HTR-8/SVneo (cell line): ENCODE measurements at places on chromosomes 1 and 21.
A peak's percentile ranks its signal among the peaks of the same experiment; 100 is the strongest.

DNA sequence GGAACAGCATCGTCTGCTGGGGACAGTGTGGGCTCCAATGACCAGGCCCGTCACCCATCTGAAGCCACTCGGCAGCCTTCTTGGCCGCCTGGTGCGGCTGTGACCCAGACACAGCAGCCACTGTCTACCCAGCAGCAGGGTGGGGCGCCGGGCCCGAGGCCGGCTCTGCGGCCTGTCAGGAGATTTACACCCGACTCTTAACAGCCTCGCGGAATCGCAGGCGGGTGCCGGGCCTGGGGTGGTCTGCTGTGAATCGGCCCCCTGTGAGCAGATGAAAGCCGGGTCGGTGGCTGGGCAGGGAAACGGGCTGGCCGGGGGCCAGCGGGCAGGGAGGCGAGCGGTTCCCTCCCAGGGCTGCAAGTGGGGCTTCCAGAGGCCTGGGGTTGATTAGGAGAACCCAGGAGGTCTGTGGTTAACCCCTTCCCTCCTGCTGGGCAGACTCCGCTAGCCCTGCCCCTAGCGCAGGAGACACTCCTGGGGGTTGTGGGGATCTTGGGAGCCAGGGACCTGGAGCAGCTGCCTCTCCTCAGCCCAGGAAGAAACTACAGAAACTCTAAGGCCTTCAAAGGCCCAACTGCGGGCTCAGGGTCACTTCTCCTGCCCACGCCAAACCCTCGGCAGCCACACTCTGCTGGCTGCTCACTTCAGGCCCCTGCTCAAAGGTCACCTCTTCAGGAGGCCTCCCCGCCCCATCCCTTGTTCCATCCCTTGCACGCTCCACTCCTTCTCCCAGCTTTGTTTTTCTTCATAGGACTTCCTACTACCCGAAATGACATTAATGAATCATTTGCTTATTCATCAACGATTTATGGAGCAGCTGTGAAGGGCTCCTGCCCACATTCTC lies 15.6 kb downstream of the RUNX3 start:
- no peak for DNase-seq

DNA sequence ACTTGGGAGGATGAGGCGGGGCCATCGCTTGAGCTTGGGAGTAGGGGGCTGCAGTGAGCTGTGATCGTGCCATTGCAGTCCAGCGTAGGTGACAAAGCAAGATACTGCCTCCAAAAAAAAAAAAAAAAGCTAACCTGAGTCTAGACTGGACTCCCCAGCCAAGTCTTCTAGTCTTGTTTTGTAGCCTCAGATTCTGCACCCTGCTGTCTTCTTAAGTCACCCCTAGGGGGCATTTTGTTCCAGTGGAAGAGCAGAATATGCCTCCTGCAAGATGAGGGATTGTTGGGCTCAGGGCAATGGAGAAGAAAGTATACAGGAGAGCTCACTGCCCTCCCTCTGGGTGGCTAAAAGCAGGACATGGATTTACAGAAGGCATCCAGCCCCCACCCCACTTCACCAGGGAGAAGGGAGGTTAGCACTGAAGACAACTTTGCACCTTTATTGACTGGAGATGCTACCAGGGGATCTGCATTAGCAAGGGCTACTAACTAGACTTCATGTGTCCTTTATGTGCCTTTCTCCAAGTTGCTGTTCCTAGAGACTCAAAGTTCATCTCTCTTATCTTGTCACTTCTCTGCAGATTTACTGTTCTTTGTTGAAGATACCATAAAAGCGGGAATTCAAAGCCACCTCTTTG lies 15.3 kb upstream of the RNF187 start:
- peak; percentile 34 for DNase-seq

DNA sequence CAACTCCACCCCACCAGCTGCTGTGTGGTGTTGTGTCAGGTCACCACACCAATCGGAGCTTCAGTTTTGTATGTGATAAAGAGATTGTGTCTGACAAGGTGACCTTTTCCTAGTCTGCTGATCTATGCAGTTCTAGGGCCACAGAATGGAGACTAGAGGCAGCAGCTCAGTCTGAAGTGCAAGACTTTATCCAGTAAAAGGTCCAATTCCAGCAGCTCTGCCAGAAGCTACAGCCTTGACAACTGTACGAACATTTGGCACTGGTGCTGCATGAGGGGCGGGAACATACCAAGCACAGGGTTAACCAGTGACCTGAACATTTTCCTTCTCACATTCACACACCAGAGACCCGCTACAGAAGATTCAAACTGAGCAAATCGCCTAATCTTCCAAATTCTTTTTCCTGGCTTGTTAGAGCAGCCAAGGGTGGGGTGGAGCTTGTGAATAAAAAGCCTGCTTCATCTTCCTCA lies 9.3 kb downstream of the FMO1 start:
- no peak for DNase-seq

DNA sequence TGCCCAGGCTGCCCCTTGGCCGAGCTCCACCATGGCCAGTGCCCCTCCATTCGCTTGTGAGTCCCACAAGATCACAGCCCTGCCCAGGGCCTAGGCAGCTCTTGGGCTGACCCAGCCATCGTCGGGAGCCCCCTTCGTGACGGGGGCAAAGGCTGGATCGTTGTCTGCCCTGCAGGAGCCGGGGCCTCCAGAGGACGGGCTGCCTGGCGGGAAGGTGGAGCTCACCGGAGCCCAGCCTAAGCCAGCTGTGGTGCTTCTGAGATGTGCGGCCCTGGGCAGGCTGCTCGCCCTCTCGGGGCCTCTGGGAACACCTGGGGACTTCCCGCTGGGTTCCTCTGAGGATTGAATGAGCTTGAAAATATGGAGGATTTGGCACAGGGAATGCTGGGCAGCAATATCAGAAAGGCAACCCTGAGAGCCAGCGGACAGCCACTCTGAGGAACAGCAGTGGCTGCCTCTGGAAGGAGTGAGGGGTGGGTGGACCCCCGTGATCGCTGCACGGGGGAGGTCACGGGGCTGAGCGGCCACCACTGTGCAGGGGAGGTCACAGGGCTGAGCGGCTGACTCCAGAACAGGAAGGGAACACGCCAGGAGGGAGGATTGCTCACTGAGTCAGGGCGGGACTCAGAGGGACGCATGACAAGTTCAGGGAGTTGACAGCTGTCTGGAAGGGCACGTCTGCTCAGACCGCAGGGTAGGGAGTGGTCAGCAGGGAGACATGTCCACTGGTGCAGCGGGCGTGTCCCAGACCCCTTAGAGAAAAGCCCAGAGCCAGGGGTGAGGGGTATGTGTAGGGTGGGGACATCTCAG lies 19.3 kb downstream of the TP73 start:
- DNase-seq: no peak

- peak; percentile 88 for DNase-seq
Measured at GRCh38 chr1:45339789-45340558, at the start of the genes MUTYH and TOE1. MUTYH (minus strand) TSS chr1:45340440; CDS start chr1:45334505, 5,935 bp downstream. TOE1 (plus strand) TSS chr1:45340170; CDS start chr1:45340253, 83 bp downstream.

DNA sequence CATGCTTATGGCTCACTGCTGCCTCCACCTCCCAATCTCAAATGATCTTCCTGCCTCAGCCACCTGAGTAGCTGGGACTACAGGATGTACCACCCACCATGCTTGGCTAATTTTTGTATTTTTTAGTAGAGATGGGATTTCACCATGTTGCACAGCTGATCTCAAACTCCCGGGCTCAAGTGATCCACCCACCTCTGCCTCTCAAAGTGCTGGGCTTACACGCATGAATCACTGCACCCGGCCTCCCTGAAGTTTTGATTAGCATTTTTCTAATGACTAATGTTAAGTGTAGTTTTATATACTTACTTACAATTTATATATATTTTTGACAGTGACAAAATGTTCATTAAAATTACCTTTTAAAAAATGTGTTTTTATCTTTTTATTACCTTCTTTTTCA lies 41.1 kb downstream of the ZNF678 start:
- DNase-seq: no peak

DNA sequence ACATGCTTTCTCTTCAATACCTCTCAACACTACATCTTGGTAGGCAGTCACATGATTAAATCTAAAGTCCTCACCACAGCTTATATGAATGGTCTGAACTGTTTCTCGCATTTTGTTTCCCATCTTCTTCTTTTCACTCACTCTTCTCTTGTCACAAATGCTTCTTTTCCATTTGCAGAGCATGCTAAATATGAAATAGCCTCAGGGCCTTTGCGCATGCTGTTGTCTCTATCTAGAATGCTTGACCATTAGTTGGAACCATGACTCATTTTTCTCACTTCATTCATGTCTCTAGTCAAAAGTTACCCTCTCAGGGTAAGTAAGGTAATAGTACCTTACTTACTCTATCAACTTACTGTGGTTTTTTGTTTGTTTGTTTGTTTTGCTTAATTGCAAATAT lies 239.7 kb downstream of the PTPRC start:
- DNase-seq: no peak

- DNase-seq: no peak
Measured at GRCh38 chr1:89615676-89616598, 17.0 kb upstream of the LRRC8C start.

DNA sequence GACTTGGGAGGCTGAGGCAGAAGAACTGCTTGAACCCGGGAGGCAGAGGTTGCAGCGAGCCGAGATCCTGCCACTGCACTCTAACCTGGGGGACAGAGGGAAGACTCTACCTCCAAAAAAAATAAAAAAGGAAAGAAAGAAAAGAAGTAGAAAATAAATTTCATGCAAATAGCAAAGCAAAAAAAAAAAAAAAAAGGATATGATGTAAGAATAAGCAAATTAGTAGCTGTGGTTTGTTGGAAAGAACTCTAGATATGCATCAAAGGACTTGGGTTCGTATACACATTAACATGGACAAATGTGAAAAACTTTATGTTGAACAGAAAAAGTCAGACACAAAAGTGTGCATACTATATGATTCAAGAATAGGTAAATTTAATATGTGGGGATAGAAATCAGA lies 11.9 kb downstream of the WASF2 start:
- DNase-seq: no peak
